Lung (tissue), 17 donors: ENCODE measurements at places on chromosomes 7 and 10. TPM values are rescaled to one million over a fixed set of nuclear protein-coding genes. Genes with fewer than 3 reads are reported as not detected.

TMEM213 gene
- total RNA-seq, result not detected

TNS3 gene
- total RNA-seq, result 140 TPM

VAX1 gene
- not detected for total RNA-seq

OR9A2 gene
- 0.82 TPM for total RNA-seq
